Stimulated activated CD8-positive, alpha-beta memory T cell treated with anti-CD3 and anti-CD28 coated beads, Interleukin-4, amount 100 ng/mL, for 4 hours (primary cell): ENCODE measurements at places on chromosomes 3 and 15.

DNA sequence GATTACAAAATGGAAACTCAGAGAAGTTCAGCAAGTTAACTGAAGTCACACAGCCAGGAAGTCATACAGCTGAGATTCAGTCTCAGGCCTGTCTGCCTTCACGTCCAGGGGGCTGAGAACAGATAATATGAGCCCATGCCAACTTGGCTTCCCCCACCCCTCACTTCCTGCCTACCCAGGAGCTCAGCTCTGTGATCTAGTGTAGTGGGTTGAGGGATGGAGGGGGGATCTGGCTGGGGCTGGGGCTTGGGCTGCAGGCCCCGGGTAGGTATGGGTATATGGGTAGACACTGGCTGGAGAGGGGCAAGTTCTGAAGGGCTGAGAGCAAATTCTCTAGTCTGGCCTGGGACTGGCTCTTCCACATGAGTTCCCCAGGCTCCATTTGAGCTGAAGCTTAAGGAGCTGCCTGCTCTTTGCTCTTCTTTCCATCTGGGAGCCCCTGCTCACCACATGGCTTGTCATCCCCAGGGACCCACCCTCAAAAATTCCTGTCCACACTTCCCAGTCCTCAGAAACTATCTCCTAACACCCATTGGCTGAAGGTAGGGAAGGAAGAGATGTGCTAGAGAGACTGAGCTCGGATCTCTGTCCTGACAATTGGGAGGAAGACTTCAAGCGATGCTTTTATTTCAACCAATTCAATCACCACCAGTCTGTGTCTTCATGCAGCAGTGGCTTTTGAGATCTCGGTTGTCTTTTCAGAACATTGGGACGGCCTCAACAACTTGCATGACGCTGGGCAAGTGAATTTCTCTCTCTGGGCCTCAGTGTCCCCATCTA is 2.0 kb downstream of the RASGRF1 start:
- DNase-seq: no peak

DNA sequence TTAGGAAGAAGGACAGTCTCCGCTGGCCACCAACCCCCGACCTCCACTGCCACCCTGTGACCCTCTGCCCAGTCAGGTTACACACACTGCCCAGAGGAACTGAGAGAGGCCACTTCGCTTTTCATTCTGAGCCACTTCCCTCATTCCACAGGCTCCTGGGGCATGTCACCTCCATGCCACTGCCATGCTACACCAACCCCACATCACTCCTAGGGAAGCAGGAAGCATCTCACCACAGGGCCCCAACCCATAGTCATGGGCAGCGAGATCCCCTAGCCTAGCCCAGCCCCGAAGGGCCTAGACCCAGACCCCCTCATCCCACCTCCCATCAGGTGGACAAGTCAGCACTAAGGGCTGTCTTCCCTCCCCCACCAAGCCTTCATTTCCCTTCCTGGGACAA is 1.4 kb downstream of the PLCB2 start:
- DNase-seq: no peak

GRCh38 chr3:48672522-48672921 is 9.8 kb upstream of the CELSR3 start:
- no peak for DNase-seq

GRCh38 chr3:124075753-124076152 is 83.8 kb upstream of the ROPN1 start:
- DNase-seq: no peak

- DNase-seq: no peak
Observed at GRCh38 chr3:170632780-170633179, 46.9 kb upstream of the SLC7A14 start.

DNA sequence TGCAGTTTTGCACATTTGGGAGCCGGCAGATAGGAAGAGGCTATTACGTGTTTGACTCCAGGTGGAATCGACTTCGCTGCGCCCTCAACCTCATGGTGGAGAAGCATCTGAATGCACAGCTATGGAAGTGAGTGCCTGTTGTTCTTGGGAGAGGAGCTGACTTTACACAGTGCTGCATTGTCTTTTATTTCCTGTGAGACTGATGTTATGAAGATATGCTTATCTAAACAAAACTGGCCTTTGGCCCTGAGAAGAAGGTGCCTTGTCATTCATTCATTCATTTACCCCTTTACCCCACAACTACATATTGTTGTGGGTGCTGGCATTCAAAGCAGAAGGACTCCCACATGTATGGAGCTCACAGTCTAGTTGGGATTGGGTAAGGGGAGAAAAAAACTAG is 32.6 kb downstream of the PSMD6 start:
- DNase-seq: no peak

- DNase-seq: no peak
Observed at GRCh38 chr15:52232327-52232726, 41.1 kb upstream of the GNB5 start.

DNA sequence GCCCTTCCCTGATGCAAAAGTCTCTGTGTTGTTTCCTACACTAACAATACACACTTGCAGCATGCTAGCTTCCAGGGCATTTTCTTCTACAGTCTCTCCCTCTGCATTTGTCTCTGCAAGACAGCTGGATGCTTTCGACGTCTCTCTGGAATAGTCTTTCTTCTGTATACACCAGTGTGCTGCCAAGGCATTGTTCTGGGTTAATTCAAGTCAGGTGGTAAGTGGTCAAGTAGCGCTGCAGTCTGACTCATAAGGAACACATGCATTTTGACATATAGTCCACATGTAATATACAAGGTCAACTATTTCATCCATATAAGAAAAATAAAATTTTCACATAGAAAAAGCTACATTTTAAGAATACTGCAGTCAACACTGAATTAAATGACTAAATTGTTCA is 92.7 kb downstream of the MYLK start:
- DNase-seq: no peak

- DNase-seq: no peak
Observed at GRCh38 chr3:39601241-39601640, 133.8 kb downstream of the MOBP start.

- no peak for DNase-seq
Observed at GRCh38 chr15:73959012-73959581, 32.8 kb downstream of the LOXL1 start.

GRCh38 chr3:129415830-129416229 is 12.6 kb downstream of the EFCAB12 start:
- no peak for DNase-seq

- no peak for DNase-seq
Observed at GRCh38 chr15:35958021-35958420, 412.1 kb upstream of the DPH6 start.

GRCh38 chr3:2635511-2635910 is 474.7 kb downstream of the IL5RA start:
- DNase-seq: no peak

- DNase-seq: no peak
Observed at GRCh38 chr3:85710490-85710889, 751.7 kb downstream of the CADM2 start.

DNA sequence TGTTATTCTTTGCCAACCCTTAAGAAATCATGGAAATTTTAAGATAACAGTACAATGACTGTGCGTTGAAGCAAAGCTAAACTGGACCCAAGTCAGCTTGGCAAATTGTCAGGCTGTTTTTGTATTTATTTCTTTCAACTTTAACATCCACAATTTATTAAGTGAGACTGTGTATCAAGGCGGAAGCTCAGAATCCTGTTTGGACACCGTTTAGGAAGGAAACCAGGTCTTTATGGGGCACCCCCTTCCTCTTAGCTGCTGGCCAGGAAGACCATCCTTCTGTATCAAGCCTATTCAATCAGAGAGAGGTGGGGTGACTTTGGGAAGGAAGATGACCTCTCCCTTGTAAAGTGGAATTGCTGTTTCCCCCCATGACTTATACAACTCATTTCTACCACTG is 166.0 kb downstream of the MCTP2 start:
- no peak for DNase-seq

- DNase-seq: no peak
Observed at GRCh38 chr3:196388956-196389355, 43.3 kb downstream of the UBXN7 start.

DNA sequence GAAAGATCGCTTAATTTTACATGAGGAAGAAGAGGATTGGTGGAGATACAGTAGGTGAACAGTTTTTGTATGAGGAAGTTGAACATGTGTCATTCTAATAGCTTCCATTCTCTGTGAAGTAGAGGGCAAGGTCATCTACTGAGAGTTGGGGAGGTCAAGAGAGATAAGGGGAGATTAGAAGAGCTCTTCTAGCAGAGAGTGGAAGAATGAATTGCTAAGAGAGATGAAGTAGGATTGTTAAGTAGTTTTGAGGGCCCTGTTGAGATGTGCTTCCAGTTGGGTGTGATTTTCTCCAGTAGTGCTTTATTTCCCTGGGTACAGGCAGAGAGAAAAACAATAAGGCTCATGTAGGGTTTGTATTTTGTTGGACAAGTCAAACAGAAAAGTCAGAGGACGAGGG is 5.2 kb downstream of the OPA1 start:
- DNase-seq: no peak

- no peak for DNase-seq
Observed at GRCh38 chr15:36632226-36632625, 52.8 kb downstream of the CDIN1 start.

GRCh38 chr15:68668926-68669600 is 90.3 kb downstream of the CORO2B start:
- no peak for DNase-seq

DNA sequence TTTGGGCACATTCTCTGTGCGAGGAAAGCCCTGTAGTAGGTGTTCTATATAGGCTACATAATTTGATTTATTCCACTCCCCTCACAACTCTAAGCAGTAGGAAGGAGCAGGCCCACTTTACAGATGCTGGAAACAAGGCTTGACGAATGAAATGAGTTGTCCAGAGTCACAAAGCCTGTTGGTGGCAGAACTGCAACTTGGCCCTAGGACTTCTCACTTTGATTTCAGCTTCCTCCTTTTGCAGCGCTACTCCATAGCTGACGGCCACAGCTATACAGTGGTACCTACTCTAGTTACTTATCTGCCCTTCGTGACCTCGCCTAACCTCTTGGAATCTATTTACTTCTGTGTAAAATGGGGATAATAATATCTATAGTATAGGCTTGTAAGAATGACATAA is 2.5 kb upstream of the IRAK2 start:
- DNase-seq: no peak

DNA sequence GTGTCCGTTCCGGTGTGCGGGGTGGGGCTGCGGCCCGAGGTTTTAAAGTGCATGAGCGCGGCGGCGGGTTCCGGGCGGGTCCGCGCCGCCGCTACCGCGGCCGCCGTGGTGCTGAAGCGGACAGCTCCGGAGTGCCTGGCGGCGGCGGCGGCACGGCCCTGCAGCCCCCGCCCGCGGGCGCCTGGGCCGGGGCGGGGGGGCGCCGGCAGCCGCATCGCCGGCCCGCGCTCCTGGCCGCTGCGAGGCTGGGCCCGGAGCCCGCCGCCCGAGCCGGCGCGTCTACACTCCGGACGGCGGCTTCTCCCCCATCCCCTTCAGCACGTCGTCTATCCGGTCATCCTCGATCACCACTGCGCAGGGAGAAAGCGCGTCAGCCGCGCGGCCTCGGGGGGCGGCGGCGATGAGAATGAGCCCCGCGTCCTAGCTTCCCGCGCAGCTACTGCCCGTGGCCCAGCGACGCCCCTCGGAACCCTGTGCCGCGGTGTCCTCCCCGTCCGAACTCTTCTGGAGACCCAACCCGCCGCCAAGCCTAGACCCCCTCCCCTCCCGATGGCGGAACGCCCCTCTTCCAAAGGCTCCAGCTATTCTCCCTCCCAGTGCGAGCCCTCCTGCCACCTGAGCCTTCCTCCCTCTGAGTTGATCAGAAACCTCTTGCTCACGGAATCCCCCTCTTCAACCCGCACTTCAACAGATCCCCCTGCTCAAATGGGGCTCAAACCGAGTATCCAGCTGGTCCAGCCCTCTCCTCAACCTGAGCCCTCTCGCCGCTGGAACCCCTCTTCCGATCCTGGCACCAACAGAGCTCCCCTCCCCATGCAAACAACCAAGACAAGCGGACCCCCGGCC is 1.3 kb downstream of the CAMK2N2 start:
- DNase-seq: no peak
